ENCODE measurements at places on chromosomes 13 and 19. TPM values are rescaled to one million over a fixed set of nuclear protein-coding genes. Genes with fewer than 3 reads are reported as not detected.

REX1BD gene
- 49.3 TPM for total RNA-seq

CAMSAP3 gene
- 0.13 TPM for total RNA-seq

NRTN gene
- total RNA-seq: not detected

ETV2 gene
- total RNA-seq: 0.14 TPM

DACT3 gene
- total RNA-seq: 1.2 TPM

CLEC17A gene
- total RNA-seq: not detected

CACNG6 gene
- total RNA-seq: 1.0 TPM

CAPN12 gene
- 0.29 TPM for total RNA-seq

SH2D3A gene
- not detected for total RNA-seq

ZNF723 gene
- not detected for total RNA-seq

OLFM2 gene
- total RNA-seq: 0.14 TPM

ZNF470 gene
- 3.7 TPM for total RNA-seq

CALM3 gene
- total RNA-seq: 263 TPM

OR4F17 gene
- total RNA-seq: not detected

NKPD1 gene
- under 0.01 TPM for total RNA-seq

C2CD4C gene
- total RNA-seq: 0.29 TPM

KLF12 gene
- total RNA-seq: 18.5 TPM

SBK2 gene
- total RNA-seq: not detected

SLC1A6 gene
- not detected for total RNA-seq

All from thoracic aorta endothelial cell (primary cell).